ENCODE measurements at places on chromosomes 13 and 19.

DNA sequence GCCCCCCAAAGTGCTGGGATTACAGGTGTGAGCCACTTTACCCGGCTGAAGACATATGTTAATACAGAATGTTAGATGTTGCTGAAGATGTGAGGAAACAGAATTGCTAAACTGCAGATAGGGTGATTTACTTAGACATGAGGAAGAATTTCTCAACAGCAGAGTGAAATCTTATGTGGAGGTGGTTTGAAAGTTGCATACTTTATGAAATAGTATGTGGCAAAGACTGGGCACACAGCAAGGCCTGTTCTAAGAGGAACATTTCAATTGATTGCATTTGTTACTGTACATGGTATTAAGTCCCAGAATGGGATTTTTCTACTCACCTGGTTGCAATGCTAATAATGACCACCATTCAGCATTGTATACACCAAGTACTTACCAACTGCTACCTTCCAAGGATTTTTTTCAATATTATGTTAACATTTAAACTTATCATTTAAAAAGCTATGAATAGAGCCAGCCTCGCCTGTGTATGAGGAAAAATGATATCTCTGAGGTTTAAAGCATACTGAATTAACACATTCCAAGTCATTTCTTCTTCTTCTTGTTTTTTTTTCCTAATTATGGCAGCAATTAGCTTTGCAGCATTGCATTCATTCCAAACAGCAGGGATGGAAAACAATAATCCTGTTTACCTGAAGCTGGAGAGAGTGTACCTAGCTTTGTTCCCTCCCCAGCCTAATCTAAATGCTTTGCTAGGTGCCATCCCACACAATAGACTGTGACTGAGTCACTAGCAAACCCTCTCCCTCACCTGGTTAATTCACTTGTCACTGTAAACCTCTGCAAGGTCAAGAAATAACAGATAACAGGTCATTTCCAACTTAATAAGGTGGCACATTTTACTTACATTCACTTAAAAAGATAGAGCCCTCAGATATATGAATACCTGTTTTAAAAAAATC, 19.4 kb upstream of the KLF5 start:
- DNase-seq: no peak

DNA sequence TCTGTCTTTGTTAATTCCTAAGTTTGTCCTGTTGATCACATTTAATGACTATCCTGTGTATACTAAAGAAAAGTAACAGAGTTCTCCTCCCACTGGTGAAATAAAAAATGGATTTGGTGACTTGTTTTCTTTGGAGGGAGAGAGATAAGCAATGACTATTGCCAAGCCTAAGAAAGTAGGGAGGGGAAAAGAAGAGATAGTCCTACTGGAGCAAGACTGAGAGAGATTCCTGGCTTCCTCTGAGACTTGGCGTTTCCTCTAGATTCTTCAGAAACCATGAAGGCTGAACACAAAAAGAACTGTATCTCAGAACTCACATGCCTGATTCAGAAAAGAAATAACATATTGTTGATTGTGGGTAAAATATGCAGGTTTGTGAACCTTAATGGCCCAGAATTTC, 406.5 kb downstream of the FOXO1 start:
- DNase-seq: no peak

DNA sequence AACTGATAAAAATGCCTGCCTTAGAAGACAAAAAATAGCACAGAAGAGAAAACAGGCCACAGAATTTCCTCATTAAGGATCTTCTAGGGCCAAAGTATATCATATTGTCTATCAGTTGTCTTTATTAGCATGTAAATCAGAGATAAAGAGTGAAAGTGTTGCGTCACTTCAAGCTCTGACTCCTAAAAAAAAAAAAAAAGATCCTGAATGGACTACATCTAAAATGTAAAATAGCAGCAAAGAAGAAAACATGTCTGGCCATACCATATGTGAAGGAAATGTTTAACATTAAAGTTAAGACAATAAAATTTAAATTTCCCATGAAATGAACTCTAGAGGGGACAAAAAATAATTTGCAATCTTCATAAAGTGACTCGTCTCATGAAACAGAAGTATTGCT, 237.4 kb downstream of the PCDH9 start:
- no peak for DNase-seq

DNA sequence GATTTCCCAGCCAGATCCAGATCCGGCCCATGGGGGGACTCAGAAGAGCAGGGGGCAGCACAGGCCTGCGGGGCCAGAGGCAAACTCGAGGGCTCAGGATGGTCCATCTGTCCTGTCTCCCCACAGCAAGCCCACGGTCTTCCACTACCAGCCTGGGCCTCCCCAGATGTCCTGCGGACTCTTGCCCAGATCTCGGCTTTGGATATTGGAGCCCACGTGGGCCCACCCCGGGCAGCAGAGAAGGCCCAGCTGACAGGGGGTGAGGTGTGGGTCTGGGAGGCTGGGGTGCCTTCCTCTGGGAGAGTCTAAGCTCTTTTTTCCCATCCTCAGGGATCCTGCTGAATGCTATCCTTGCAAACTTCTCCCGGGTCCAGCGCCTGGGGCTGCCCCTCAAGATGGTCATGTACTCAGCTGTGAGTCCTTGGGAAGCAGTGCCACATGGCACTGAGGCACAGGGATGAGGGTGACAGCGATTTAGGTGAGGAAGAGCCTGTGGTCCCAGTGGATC, 3.4 kb downstream of the ACP4 start:
- DNase-seq: no peak

- no peak for DNase-seq
Observed at GRCh38 chr13:99057310-99057975, 79.6 kb upstream of the DOCK9 start.

GRCh38 chr13:41220401-41220800, 26.0 kb upstream of the KBTBD7 start:
- DNase-seq: no peak

DNA sequence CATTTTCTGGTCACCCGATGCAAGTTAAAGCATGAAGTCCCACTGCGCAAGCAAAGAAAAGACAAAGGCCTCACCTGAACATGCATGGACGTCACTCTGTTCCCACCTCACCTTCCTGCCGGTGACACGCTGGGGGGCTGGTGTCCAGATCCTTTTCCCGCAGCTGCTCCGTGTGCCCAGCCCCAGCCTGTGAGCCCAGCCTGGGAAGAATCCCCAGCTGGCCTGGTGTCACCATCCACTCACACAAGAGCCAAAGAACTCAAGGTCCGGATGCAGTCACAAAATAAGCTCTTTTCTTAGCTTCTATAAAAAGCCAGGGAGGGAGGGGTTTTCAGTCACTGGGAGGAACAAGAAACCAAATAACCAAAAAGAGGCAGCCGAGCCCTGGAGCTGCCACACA, 249.9 kb downstream of the COL4A1 start:
- DNase-seq: no peak

GRCh38 chr13:21138561-21138960, 37.8 kb downstream of the SKA3 start:
- DNase-seq: no peak

- DNase-seq: peak; percentile 50
Observed at GRCh38 chr13:107202371-107203023, 634.6 kb upstream of the ARGLU1 start.

DNA sequence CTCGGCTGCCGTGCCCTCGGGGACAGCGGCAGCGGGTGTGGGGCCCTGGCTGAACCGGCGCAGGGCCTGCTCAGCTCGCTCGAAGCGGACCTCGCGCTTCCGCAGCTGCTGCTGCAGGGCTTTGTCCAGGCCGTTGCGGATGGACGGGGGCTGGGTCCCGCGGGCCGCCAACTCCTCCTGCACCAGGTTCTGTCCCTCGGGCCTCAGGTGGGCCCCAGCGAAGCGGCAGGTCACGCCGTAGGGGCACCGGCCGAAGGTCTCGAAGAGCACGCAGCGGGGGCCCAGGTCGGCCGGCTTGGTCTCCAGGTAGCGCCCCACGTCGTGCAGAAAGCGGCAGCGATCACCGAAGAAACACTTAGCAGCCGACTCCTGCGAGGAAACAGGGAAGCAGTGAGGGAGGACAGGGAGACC, 1.6 kb downstream of the DUS3L start:
- DNase-seq: no peak

DNA sequence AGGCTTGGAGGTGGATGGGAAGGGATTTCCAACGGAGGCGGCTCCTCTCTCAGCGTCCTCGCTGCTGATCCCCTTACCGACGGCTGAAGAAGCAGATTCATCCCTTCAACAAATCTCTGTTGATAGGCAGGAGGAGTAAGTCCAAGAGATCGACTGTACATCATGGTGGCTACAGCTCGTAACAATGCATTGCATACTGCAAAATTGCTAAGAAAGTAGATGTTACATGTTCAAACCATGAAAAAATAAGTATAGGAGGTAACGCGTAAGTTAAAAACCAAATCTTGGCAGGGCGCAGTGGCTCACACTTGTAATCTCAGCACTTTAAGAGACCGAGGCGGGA, 468 bp upstream of the SLC39A3 start:
- no peak for DNase-seq

- DNase-seq: no peak
Observed at GRCh38 chr13:104648291-104648690, 1582.1 kb upstream of the SLC10A2 start.

GRCh38 chr19:11196406-11197287, 698 bp downstream of the KANK2 start:
- no peak for DNase-seq

DNA sequence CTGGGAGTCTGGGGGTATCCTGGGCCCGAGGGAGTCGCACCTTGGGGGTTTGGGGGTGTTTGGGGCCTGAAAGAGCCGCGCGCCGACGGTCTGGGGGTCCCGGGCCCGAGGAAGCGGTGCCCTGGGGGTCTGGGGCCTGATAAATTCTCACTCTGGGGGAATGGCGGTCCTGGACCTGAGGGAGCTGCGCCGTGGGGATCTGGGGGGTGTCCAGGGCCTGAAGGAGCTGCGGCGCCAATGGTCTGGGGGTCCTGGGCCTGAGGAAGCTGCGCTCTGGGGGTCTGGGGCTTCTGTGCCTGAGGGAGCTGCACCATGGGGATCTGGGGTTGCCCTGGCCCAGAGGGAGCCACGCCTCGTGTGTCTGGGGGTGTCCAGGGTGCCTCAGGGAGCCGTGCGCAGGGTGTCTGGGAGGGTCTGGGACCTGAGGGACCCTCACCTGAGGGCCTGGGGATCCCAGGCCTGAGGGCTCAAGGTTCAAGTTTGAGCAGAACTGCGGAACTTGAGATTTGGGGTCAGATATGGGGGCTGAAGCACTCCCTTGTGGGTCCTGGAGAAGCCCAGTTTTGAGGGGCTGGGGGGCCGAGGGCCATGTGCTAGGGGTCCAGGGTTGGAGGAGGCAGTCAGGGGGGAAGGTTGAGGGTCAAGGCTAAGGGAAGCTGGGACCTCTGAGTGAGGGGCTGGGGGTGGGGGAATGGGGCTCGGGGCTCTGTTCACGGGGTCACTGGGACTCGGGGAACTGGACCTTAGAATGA, 1.1 kb downstream of the HDGFL2 start:
- DNase-seq: no peak

DNA sequence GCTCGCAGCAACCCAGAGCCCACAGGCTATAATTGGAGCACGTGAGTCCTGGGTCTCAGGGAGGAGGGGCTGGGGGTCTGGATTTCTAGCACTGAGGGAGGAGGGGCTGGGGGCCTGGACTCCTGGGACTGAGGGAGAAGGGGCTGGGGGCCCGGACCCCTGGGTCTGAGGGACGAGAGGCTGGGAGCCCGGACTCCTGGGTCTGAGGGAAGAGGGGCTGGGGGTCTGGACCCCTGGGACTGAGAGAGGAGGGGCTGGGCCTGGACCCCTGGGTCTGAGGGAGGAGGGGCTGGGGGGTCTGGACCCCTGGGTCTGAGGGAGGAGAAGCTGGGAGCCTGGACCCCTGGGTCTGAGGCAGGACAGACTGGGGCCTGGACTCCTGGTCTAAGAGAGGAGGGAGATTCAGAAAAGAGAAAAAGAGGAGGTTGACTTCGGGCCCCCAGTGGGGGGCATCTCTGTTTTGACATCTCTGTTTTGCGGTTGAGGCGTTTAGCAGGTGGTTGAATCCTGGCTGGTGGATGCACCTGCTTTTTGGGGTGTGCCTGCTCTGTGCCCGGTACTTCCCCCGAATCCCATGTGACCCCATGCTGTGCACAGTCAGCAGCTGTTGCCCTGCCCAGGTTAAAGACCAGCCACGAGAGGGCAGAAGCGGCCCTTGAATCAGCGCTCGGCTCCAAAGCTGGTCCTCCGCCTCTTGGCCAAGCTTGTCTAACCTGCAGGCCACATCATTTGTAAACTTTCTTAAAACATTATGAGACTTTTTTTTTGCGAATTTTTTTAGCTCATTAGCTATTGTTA, 10.5 kb downstream of the PVR start:
- DNase-seq: peak; percentile 77

DNA sequence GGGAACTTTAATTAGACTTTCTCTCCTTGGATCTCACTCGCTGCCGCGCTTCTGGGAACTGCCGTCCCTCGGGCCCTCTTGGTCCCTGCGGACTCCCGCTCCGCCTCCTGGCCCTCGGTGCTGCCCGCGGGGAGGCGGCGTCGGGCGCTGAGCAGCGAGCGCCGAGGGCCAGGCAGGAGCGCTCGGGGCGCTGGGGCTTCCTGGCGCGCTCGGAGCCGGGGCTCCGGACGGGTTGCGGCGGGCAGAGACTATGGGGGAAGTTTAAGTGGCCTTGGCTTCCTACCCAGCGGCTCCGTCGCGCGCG, 704 bp downstream of the CHST8 start:
- no peak for DNase-seq

DNA sequence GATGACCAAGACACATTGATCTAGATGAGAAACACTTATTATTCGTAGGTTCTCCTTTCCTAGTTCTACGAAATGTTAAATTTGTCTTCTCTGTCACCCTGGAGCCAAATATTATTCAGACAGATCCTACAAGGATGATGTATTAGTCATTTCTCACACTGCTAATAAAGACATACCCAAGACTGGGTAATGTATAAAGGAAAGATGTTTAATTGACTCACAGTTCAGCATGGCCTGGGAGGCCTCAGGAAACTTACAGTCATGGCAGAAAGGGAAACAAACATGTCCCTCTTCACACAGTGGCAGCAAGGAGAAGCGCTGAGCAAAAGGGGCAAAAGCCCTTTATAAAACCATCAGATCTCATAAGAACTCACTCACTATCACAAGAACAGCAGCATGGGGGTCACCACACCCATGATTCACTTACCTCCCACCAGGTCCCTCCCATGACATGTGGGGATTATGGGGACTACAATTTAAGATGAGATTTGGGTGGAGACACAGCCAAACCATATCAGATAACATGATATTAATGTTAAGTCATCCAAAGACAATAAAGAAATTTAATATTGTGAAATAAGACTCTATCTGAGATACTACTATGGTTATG, 1248.8 kb upstream of the SLC10A2 start:
- DNase-seq: no peak

DNA sequence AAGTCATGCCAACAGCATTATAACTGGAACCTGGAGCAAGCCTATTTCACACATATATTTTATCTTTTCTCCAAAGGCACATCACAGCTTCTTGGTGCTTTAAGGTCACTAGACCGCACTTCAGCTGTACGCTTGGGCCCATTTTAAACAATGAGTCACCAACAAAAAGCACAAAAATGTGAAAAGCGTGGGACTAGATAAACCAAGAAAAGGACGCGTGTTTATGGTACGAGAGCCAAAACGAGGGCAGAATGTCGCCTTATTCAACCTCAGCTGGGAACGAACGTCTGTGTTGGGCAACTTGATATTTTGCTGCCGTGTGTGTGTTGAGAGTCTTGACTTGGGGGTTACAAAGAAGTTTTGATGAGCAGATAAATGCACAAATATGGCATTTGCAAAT, 9.2 kb upstream of the EHD2 start:
- DNase-seq: no peak

Data from mucosa of gallbladder (tissue), 1 donor.